Cortex of kidney (tissue), 1 donor: ENCODE measurements at places on chromosomes 1 and 21.

DNA sequence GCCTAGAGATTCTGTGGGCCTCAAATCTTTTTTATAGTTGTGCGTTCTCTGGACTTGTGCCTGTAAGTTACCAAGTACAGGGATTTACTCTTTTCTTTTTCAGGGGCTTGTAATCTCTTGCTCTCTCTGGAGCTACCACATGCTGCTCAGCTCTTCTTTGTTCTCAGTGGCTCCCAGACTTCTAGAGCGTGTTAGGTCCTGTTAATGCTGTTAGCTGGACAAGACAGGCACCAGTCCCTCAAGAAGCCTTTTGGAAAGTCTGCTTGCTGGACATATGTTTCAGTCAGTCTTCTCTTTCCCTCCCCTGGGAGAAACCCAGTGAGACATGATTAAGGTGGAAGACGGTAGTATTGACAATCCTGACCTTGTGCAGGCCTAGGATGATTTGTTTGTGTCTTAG lies 29.4 kb downstream of the KCNK2 start:
- DNase-seq = no peak

- DNase-seq = no peak
These were observed 21.1 kb downstream of the C2CD2 start for GRCh38 chr21:41932576-41933312.

DNA sequence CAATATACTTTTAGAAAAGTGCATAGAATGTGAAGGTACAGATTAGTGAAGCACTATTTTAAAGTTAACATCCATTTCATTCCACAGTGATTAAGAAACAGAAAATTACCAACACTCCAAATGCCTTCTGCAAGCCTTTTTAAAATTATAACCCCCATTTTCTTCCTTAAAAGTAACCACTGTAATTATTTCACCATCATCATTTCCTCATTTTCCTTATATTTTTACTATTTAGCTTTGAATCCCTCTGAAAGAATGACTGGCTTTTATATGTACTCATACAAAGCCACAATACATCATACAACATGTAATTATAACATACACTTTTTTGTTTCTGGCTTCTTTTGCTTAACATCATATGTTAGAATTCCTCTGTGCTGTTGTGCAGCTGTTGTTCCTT lies 6.5 kb upstream of the NEGR1 start:
- DNase-seq = no peak

DNA sequence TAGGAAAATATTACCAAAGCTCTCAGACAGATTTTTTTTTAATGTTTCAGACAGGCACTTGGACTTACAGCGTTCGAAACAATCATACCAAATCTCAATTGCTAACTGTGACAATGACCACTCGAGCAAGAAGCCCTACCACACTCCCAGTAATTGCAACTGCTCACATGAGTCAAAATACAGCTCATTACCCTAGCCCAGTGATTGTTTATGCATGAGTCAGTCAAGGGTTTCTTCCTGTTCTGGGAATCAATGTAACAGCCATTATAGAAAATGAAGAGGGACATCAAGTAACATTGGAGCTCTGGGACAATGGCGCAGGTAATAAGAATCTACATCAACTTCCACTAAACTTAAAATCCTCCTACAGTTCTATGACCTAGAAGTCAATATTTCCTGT lies 56.1 kb upstream of the SH3GLB1 start:
- DNase-seq = no peak

DNA sequence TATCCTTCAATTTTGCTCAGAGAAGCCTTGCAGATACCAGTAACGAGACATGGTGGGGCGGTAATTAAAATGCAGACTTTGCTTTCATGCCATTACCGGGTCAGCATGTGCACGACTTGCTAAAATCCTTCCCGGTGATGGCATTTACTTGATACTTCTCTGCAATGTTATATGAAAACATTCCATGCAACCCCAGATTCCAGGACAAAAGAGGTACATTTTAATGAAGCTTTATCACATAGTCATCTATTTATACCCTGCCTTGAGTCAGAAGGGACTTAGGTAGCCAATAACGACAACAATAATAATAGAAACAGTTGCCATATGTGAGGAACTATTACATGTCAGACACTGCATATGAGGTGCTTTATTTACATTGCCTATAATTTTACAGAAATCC lies 29.4 kb upstream of the PLA2G2C start:
- DNase-seq = no peak

DNA sequence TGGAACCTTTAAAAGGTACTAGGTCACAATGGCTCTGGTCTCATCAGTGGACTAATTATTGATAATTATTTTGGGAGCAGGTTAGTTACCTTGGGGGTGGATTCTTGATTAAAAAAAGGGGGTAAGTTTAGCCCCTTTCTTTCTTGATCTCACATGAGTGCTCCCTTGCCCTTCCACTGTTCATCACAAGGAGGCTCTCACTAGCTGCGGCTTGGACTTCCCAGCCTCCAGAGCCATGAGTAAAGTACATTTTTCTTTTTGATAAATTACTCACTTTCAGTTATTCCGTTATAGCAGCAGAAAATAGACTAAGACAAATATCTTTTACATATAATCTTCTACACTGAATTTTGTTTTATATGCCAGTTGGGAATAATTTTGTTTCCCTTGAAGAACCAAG lies 254.8 kb upstream of the DEPDC1 start:
- DNase-seq = no peak

DNA sequence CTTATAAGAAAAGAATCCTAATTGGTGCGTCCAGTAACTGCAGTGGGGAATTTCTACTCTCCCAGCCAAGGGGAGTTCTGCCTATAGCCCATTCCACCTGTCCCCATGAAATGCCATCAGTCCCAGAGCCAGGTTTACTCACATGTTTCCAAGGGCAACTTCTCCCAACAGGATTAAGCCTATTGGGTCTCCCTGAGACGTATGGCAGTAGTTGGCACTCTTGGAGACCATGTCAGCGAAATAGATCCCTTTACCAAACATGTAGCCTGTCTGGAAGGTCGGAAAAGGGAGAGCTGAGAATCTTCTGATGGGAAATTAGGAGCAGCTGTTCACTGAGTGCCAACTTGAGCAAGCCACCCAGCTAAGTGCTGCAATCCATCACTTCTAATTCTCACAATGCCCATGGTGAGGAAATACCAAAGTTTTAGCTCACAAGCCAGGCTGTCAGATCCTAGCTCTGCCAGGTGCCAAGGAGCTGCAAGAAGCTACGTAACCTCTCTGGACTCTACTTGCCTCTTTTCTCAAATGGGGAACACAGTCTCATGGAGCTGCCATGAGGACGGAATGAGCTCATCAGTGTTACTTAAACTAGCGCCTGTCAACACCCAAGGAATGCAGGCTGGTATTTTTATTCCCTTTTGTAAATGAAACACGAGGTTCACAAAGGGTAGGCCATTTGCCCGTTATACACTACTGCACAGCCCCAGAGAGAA lies 43.9 kb downstream of the PARP1 start:
- DNase-seq = no peak

- no peak for DNase-seq
These were observed 17.3 kb downstream of the MAP10 start for GRCh38 chr1:232822530-232822929.

DNA sequence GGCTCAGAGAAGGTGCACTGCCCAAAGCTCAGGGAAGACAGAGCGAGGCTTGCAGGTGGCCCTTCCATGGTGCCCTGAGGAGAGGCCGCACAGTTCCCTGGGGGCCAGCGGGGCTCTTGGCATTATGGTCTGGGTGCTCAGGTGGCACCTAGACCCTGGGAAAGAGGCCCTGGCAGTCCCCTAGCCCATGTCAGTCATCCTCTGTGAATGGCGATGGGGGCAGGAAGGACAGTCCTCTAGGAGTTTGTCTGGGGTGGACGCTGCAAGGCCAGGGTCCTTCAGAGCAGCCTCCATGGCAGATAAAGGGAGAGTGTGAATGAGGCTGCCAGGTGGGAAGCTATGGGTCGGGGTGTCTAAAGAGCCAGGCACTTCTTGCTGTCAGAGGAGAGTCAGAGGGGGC lies 345.9 kb upstream of the VAMP3 start:
- no peak for DNase-seq

DNA sequence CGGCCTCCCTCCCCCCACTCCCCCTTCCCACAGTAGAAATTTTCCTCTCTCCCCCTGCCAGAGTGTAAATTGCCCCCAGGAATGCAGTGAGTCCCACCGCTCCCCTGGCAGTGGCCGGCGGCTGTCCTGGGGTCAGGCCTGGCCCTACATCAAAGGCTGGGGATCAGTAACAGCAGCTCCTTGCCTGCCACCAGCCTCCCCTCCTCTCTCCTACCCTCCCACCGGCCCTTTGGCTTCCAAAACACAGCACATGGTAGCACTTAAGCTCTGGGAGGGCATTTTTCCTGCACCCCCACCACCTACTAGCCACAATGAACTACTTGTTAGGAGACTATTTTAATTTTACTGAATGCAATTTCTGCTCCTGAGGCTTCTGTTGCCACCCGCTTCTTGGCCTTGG lies 9.0 kb upstream of the COL8A2 start:
- no peak for DNase-seq

DNA sequence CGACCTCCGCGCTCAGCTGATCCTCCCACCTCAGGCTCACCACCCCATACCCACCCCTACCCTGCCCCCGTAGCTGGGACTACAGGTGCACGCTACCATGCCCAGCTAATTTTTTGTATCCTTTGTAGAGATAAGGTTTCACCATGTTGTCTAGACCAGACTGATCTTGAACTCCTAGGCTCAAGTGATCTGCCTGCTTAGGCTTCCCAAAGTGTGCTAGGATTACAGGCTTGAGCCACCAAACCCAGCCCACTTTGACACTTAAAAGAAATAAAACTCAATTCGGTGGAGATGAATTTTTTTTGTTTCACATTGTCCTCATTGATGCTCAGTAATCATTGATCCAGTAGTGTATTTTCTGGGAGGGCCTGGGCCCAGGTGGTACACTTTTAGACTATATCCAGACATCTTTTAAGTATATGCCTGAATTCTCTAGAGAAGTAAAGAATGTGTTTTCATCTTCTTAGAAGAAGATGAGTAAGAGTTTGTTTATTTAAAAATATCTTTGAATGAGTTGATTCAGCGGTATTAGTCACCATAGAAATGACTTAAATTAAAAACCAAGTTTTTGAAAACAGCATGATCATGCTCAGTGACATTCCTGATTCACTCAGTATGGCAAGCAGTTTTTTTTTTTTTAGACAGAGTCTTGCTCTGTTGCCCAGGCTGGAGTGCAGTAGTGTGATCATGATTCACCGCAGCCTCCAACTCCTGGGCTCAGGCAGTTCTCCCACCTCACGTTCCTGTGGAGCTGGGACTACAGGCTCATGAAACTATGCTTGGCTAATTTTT lies 57.8 kb downstream of the EPB41 start:
- DNase-seq = no peak

DNA sequence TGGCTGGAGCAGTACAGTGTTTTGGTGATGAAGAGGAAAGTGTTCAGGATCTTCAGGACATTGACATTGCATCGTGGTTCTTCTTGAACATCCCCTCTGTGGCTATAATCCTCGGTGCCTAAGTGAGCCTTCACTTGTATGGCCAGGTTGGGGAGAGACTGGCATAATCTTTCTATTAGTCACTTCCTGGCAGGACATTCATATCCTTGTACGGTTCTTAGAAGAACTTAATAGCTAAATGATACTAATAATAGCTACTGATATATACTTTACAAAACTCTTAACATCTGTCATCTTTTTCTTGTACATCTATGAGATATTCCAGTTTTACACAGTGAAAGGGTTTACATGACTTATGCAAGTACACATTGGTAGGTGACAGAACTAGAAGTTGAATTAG lies 35.8 kb downstream of the CELF3 start:
- no peak for DNase-seq

- DNase-seq = no peak
These were observed 12.5 kb downstream of the RGS2 start for GRCh38 chr1:192821296-192821695.

DNA sequence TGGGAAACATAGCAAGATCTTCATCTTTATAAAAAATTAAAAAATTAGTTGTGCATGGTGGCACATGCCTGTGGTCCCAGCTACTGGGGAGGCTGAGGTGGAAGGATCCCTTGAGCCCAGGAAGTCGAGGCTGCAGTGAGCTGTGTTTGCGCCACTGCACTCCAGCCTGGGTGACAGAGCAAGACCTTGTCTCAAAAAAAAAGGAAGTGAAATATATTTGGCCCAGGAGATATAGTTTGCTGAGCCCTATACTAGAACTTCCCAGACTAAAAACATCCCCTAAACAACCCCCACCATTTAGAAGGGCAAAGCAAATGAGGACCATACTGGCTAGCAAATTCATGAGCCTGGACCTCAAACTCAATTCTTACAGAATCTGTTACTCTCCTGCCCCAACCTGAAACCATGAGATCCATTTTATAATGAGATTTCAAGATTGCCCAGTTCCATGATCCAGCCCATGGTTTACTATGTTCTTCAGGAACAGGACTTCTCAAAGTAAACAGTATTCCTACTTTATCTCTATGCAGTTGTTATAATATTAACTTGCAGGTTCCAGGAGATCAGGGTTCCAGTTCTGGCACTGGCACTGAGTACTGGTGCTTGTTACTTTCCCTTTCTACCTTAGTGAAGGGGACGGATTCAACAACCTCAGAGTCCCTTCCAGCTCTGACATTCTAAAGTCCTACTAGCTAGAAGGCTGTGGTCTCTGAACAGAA lies 48.9 kb upstream of the TADA1 start:
- DNase-seq = no peak

GRCh38 chr1:236608930-236609726 lies 4.8 kb upstream of the HEATR1 start:
- no peak for DNase-seq

- no peak for DNase-seq
These were observed 13.3 kb downstream of the TRPM2 start for GRCh38 chr21:44366586-44367211.

DNA sequence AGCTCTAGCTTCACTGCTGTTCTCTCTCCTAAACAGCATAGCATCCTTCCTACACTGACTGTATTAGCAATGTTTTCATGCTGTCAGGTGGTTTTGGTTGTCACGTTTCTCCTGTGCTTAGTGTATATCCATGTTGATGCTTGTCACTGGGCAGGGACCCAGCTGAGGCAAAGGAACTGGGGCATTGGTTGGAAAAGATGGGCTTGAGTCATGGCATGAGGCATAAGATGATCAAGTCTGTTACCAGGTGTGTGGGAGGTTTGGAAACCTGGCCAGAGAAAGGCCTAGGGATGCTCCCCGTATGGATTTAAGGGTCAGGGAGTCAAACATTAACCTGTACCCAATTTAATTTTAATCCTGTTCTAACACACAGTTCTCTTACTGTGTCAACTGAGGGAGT lies 69.6 kb downstream of the OSBPL9 start:
- no peak for DNase-seq

DNA sequence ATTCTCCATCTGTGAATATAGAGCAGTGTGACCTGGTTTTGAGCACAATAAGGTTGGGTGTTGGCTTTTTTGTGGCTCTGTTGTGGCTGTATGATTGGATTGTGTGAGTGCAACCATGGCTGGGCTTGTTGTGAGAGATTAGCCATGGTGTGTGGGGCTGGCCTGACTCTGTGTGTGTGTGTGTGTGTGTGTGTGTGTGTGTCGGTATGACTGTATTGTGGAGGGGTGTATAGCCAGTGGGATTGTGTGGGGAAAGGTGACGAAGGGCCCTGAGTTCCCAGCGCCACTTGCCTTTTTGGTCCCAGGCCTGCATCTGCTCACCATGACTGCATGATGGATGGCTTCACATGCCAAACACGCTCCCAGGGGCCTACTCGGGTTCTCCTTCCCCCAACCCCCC lies 5.9 kb upstream of the SLC6A9 start:
- no peak for DNase-seq
